ENCODE measurements at places on chromosomes 3 and 15. TPM values are rescaled to one million over a fixed set of nuclear protein-coding genes. Genes with fewer than 3 reads are reported as not detected.
A peak's percentile ranks its signal among the peaks of the same experiment; 100 is the strongest.

CCR1 gene
- 10.8 TPM for polyA plus RNA-seq

SUSD5 gene
- not detected for polyA plus RNA-seq

SEMA3F gene
- not detected for polyA plus RNA-seq

DNA sequence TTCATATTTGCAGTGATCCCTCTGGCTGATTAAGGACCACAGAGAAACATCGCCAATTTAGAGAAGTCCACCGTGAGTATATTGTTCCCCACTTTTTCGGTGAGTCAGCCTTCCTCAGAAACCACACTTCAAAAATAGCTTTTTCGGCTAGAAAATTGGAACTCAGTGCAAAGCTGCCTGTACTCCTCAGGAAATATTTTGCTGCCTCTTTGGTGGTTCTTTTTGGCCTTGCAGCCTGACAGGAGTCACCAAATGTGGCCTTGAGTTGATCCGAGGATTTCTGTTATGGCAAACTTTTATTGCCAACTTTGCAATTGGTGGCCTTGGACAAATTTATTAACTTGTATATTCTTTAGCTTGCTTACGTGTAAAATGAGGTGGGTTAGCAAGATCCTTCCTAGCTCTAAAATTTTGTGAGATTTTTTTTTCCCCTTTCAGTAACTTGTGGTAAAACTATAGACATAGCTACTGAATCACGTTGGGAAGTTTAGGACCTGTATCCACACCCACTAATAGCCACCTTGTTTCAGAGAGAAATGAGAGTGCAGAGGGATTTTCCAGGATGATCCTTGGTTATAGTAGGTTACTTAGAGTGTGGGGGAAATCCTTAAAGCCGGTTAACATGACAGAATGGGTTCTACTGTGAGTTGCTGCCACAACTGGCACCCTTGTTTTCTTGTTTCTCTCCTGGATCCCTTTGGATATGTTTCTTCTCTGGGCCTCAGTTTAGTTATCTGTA, 9.9 kb downstream of the ARL6IP5 start:
- peaks cover 91% of the 10 kb centered on the region for H3K4me1 ChIP-seq
- H3K36me3 ChIP-seq = no peaks in the 10 kb centered on the region
- H3K4me3 ChIP-seq = peak overlapping the region; percentile 28
- DNase-seq = no peak

DNA sequence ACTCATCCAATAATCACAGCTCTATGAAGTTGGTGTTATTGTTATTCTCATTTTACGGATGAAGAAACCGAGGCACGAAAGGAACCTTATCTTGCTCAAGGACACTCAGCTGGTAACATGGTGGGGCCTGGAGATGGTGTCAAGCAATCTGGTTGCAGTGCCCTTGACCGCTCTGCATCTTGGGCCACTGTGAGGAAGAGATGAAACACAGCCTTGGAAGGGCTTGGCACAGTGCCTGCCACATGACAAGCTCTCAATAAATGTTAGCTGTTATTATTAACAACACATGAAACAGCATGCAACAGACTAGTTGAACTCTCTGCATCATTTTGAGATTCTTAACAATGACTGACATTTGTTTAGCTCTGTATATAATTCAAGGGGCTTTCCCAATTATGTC, 10.1 kb upstream of the ITGA11 start:
- no peak for DNase-seq
- H3K4me1 ChIP-seq = no peaks in the 10 kb centered on the region
- H3K4me3 ChIP-seq = no peak overlapping the region
- H3K27me3 ChIP-seq = peaks cover 7% of the 10 kb centered on the region
- no peaks in the 10 kb centered on the region for H3K36me3 ChIP-seq

DNA sequence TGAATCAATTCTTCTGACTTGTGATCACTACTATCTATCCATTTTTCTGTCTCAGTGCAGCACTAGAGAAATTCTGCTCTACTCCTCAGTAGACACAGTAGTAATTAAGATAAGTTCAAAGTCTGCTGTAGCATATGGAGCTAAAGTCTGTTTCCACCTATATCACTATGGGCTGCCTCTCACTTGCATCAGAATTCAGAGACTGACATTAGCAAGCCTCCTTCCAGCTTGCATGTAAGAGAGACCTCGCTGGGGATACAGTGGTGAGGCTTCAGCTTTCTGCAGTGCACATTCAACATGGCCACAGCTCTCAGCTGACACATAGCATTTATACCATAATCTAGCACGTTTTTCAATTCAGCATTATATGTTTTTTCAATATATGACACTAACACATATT, 217.0 kb downstream of the PLOD2 start:
- no peaks in the 10 kb centered on the region for H3K27me3 ChIP-seq
- H3K27ac ChIP-seq = no peak overlapping the region
- no peaks in the 10 kb centered on the region for H3K4me1 ChIP-seq
- no peak for DNase-seq
- no peak overlapping the region for H3K4me3 ChIP-seq
- H3K36me3 ChIP-seq = no peaks in the 10 kb centered on the region

Data from CD8-positive, alpha-beta memory T cell (primary cell).